ENCODE measurements at places on chromosomes 4 and X. TPM values are rescaled to one million over a fixed set of nuclear protein-coding genes. Genes with fewer than 3 reads are reported as not detected.

The ARMCX2 gene
- 8.8 TPM for total RNA-seq

The PGRMC1 gene
- 24.9 TPM for total RNA-seq

The LGI2 gene
- total RNA-seq, result not detected

The SMR3B gene
- not detected for total RNA-seq

The FAT4 gene
- total RNA-seq, result 0.03 TPM

The TRIM2 gene
- total RNA-seq, result 0.75 TPM

The FAM193A gene
- 37.7 TPM for total RNA-seq

DNA sequence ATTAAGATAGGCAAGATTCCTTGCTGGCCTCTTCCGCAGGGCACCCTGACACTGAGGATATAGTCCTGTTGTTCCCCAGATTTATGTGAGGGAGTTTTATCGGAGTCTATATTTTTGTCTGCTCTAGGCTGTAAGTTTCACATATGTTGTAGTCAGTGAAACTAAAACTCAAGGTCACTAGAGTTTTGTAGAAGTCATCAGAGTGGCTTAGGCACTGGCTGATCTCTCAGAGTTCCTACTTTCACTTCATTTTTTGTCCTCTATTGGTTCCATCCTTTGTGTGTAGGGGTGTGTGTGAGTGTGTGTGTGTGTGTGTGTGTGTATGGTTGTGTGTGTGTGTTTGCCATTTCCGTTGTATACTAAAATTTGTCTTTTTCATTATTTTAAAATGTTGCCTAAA is 577.5 kb downstream of the IQCM start:
- DNase-seq, result no peak

DNA sequence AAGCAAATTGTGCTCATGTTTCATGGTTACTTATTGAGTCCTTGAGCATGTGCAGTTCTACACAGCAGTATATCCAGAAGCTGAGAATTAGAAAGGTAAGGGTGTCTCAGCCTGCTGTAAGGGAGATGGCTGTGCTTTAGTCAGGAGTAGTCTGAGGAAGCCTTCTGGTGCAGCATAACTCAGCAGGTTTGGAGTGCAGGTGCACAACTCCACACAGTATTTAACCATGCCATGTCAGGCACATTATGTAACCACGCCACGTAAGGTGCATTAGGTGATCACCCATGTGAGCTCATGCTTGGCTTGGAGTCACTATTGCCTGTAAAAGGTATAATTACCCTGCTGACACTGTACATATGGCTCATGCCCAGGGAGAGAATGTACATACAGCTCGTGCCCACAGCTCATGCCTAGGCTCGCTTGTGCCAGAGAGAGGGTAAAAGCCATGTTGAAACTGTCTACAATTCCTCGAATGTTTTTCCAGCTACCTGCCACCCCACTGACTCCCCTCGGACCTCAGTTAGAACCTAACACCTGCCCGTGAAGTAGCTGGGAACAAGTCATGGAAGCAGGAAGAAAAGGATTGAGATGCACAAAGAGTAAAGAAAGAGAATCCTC is 37.8 kb downstream of the UCHL1 start:
- no peak for DNase-seq

GRCh38 chr4:69832326-69833030 is 27.5 kb downstream of the SULT1E1 start:
- DNase-seq, result no peak

DNA sequence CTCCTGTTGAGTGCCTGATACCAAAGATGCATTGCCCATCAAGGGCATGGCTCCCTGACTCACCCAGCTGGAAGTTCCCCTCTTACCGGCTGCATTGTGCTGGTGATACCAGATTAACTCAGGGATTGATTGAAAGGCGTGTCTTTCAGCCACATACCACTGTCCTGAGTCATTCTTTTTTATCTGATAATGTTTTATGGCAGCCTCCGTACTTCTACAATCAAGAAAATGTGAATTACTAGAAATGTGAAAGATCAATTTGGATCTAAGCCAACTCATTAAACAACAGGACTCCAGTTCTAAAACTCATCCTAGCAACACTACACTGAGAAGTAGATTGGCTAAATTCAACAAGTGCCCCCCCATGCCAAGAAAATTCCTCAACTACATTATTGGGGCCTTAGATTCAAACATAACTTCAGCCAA is 40.0 kb downstream of the TXK start:
- DNase-seq, result no peak

GRCh38 chrX:128728943-128729342 is 676.7 kb upstream of the ACTRT1 start:
- DNase-seq, result no peak

GRCh38 chr4:105232374-105232773 is 85.7 kb downstream of the TET2 start:
- no peak for DNase-seq

DNA sequence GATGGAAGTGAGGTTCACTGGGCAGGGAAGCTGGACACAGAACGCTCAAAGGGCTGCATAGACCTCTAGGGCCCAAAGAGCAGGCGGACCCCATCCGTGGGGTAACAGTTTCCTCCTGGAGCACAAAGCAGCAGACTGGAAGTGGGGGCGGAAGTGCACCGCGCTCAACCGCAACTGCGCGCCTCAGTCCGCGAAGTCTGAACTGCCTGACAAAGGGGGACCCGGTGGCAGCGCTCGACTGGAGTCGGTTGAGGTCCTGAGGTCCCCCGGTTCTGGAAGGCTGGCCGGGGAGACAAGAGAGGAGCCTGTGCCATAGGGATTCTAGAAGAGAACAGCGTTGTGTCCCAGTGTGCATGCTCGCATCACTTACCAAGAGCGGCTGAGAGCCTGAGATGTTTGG is 58.5 kb downstream of the ALPK1 start:
- no peak for DNase-seq

DNA sequence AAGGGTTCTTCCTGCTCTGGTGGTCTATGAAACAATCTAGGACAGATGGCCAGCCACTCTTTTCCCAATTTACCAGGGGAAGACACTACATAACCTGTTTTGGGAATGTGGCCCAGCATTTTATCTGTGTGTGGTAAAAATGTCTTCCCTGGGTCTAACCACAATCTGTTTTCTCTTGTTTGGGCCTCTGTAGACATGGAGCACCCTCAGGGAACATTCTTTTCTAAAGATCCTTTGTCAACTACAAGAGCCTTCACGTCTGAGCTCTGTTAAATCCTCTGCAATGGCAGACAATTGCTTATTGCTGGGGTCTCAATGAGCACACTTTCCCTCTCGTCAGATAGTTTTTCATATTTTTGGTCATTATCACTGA is 35.5 kb downstream of the PLAC1 start:
- no peak for DNase-seq

- DNase-seq, result no peak
These were observed 280.9 kb upstream of the TENM3 start for GRCh38 chr4:181962321-181962720.

DNA sequence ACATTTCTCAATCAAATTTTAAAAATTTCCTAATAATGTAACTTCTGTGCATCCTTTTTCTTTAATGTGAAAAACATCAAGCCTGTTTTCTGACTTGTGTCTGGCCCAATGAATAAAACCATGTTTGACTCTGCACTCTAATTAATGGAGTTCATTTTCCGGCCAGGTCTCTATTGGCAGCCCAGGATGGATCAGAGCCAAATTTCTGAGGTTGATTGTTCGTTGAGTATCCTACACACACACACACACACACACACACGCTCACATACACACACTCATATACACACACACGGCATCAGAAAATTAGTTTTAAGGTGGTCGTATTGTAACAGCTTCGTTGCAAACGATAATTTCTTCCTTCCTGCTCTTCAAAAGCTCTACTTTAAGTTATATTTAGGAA is 28.9 kb upstream of the TLL1 start:
- DNase-seq, result no peak

DNA sequence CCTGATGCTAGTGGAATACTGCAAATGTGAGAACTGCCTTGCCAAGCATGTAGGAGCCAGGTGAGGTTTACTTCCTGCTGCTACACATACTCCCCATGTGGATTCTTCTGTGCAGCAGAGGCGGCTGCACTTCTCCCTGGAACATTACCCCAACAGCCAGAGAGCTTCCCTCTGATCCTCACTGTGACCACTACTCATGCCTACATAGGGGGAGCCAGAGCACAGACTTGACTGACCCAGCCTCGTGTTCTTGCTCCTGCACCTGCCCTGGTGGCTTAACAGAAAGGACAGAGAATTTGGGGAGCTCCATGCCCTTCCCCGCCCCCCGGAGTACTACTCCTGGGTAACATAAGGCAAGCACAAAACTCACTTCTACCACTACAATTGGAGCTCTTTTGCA is 38.4 kb downstream of the UGT2A2 start:
- DNase-seq, result no peak

GRCh38 chrX:77003956-77004355 is 443.2 kb upstream of the FGF16 start:
- no peak for DNase-seq

DNA sequence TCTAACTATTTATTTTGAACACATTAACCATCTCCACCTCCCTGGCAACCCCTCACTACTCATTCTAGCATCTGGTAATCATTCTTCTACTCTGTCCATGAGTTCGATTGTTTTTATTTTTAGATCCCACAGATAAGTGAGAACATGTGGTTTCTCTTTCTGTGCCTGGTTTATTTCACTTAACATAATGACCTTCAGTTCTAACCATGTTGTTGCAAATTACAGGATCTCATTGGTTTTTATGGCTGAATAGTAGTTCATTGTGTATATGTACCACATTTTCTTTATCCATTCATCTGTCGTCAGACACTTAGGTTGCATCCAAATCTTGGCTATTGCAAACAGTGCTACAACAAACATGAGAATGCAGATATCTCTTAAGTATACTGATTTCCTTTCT is 33.4 kb upstream of the FAM47B start:
- DNase-seq, result no peak

DNA sequence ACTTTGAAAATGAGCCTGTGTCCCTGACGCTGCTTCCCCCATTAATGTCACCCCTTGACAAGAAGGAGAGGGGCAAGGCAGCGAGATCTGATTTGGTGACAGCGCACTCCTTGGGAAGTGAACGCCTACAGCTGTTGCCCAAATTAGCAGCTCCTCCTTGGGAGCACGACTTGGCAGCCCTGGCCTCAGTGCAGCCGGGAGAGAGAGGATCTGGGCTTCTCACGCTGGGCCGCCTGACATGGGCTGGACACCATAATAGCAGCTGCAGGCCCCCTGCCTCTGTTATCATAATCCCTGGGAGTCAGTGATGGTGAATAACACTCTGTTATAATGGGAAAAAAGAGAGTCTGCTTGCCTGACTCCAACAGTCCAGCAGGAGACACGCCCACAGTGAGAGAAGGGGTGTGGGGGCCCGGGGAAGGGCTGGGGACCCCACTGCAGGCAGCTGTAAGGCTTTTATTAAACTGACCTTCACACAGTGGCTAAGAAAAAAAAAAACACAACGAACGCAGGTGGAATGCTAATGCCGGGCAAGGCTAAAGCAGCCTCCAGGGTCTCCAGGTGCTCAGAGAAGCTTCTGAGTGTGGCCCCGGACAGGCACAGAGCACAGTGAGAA is 73.3 kb downstream of the PSAPL1 start:
- no peak for DNase-seq

- DNase-seq, result no peak
These were observed 2.3 kb upstream of the XPNPEP2 start for GRCh38 chrX:129736491-129736890.

DNA sequence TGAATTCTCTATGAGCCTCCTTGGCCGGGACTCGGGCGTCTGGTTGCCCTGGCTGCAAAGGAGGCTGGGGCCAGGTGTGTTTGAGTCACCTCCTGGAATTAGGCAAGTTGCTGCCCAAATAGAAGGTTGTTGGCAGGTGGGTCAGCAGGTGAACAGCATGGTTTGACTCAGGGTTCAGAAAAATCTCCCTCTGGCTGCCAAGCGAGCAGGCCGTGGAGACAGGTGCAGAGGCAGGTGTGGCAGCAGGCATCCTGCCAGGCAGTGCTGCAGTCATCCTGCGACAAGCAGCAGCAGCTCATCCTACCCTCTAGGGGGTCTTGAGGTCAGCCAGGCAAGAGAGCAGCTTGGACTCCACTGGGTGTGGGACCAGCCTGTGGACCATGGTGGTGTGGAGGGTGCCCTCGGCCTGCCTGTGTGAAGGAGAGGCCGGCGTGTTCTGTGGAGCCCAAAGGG is 8.2 kb downstream of the MSANTD1 start:
- no peak for DNase-seq

DNA sequence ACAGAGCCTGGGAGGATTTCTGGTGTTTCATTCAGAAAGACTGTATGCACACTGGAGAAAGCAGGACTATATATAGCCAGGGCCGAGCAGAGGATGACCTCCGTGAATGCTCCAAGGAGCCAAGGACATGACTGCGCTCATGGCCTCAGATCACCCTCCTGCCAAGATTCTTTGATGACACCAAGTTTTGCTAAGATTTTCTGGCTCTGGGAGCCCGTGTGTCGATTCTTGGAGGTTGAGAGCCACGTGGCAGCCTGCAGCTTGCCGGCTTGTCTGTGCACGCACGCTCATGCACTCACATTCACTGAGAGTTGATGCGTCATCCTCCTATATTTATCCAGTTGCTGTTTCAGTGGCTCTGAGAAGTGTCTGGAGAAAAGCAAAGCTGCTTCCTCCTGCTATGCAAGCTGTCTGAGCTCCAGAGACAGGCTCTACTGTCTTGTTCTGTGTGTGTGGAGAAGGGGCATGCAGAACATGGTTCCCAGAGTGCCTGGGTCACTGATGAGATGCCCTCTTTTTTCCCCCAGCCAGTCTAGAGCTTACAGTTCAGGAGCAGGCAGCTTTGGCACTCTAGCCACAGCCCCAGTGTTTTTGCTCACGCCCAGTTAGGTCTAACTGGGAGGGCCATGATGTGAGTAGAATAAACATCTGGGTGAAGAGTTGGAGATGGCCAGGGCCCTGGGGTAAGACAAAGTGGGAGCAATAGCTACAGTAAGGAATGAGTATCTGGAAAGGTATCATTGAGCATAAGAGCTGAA is 64.9 kb upstream of the SCOC start:
- DNase-seq, result no peak

DNA sequence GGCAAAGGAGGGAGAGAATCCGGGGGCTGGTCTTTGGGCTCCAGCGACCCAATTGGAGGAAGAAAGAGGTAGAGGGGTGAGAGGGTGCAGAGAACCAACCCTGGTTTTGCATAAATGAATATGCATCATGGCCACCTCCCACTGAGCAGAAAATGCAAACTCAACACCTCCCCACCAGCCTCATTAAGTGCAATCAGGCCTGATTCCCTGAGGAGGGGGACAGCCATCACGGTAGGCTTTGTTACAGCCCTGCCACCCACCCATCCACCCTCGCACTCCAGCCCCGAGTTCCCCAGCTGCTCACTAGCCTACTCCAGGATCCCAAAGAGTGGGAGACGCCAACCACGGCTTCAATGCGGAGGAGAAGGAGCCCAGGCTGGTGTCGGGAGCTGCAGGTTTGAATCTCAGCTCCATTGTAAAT is 48.3 kb upstream of the MAN2B2 start:
- DNase-seq, result no peak

DNA sequence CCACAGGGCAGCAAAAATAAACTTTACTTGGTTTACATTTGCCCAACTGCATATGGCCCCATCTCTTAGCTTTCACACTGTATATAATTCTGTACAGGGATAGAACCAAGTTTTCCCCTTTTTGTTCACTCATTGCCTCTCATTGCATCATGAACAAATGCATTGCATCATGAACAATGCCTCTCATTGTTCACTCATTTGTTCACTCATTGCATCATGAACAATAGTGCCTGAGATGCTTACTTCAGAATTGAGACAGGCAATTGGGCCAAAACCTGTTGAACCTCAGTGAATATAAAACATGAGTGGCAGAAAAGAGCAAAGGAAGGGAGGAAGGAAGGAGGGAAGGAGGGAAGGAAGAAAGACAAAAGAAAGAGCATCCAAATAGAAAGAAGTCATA is 98.2 kb downstream of the SOWAHB start:
- no peak for DNase-seq
